ENCODE measurements at places on chromosomes 7 and 10. TPM values are rescaled to one million over a fixed set of nuclear protein-coding genes. Genes with fewer than 3 reads are reported as not detected.

CCDC172 gene
- total RNA-seq = not detected

TACR2 gene
- total RNA-seq = 0.28 TPM

ASB4 gene
- total RNA-seq = not detected

MOGAT3 gene
- not detected for total RNA-seq

WNT8B gene
- not detected for total RNA-seq

CLDN4 gene
- total RNA-seq = 126 TPM

Measured in airway epithelial cell (primary cell).